ENCODE measurements at places on chromosomes 16 and 17.

- peak; percentile 68 for DNase-seq
Measured at GRCh38 chr17:39753514-39754160, 15.9 kb downstream of the GRB7 start.

DNA sequence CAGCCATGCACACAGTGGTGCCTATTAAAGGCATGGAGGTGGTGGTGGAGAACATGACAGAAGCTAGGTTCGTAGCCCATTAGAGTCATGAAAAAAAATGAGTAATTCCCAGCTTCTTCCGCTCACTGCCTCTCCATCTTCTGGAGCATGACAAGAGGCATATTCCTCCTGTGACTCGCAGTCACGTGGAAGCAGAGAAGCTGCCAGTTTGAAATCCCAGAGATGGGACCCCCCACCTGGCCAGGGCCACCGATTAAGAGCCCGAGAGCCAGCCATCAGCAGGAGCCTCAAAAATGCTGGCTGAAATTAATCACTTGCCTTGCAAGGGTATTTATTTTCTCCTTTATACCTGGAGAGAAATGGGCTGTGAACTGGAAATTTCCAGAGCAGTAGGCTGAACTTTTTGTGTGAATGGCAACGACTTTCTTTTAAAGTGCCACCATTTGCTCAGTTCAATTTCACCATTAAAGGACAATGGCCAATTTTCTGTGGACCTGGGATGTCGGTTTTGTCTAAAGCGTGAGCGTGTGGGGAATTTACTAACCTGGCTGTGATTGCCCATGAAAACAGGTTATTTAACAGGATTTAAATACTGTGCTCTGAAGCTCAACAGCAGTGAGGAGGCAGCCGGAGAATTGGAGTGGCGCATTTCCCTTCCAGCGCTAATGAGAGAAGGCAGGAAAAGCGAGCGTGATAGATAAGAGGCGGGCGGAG lies 189.7 kb upstream of the SDK2 start:
- DNase-seq: no peak

GRCh38 chr16:58098207-58099096 lies 30.7 kb downstream of the CFAP20 start:
- no peak for DNase-seq

DNA sequence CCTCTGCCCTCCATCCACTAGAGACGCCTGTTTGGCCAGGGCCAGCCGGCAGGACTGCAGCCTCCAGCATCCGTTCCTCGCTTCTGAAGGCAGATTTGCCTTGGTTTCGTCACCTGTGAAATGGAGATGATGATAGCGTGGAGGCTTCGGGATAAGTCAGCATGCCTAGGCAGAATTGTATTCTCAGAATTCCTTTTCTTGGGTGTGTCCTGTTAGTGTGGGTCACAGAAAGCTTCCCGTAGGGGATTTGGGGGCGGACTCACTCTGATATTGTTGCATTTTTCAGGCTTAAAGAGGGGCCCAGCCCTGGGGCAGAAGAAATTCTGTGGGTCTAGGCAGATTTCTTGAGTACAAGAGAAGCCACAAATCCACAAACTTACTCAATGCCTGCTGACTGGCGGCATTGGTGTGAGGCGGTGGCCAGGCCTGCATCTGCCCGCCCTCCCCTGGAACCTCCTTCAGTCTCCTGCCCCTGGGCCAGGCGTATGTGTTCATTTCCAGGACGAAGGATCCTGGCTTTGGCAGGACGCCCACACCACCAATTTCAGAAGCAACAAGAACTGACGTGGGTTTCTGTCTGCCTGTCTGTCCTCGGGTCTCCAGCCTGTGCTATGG lies 17.6 kb downstream of the CCDC42 start:
- peak; percentile 48 for DNase-seq

GRCh38 chr17:4598776-4599504 lies 14.6 kb downstream of the SMTNL2 start:
- no peak for DNase-seq

All from hematopoietic multipotent progenitor cell treated with erythropoietin and hydrocortisone succinate and interleukin-3 and kit ligand, for 6 days (in vitro differentiated cells).